ENCODE measurements at places on chromosomes 1 and 21.

- no peak for DNase-seq
Measured at GRCh38 chr1:9180111-9180819, 51.4 kb upstream of the GPR157 start.

DNA sequence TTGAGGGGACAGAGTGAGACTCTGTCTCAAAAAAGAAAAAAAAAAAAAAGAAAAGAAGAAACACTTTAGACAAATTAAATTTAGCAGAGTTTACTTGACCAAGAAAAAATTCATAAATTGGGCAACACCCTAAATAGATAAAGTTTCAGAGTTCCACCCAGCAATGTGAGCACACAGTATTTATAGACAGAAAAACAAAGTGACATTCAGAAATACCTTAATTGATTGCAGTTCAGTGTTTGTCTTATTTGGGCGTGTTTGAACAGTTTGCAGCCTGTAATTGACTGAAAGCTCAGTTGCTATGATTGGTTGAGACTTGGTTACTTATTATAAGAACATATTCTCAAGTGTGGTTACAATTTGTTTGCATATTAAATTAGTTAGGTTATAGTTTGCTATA, 603.5 kb upstream of the NEGR1 start:
- DNase-seq = no peak

DNA sequence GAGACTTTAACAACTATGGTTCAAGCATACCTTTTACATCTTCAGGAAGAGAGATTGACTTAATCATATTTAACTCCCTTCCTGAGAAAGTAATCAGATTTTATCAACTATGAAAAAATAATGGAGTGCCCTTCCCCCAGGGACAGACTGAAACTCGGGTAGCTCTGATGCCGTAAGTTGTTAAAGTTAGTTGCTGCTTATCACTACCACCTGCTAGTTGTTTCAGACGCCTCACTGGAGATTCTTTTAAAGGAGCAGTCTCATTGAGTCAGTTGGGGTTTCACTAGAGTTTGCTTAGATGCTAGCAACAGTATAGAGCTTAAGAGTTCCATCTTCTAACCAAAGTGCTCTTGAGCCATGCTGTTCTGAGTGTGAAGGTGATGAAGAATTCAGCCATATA, 17.0 kb upstream of the TRAF5 start:
- no peak for DNase-seq

DNA sequence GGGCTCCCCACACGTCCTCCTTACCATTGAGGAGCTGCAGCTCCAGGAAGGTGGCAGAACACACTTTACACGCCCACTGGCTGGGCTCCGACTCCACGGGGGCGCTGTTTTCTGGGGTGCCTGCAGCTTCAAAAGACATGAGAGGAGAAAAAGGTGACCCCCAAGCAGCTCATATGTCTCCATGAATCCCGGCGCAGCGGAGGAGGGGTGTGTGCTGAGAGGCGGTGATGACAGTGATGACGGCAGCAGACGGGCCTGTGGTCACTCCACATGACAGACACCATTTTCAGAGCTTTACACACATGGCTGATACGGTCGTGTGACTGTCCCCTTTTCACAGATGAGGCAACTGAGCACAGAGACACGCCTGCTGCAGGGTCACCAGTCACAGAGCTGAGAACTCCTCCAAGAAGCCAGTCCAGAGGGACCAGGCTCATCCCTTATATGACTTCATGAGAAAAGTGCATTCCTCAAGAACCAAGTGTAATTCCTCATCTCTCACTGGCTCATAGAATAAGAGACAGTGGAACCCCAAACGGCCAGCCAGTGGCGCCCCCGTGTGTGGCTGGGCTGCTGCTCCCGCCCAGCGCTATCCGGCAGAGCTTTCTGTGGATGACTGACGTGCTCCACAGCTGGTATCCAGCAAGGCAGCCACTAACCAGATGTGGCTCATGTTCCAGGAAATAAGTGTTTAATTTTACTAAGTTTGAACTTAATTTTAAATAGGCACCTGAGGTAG, 31.9 kb downstream of the PRDM15 start:
- no peak for DNase-seq

- no peak for DNase-seq
Measured at GRCh38 chr1:147634645-147635044, 35.7 kb downstream of the ACP6 start.

- DNase-seq = no peak
Measured at GRCh38 chr1:236645016-236645680, 40.8 kb upstream of the HEATR1 start.

GRCh38 chr1:114314576-114314975, 160.9 kb upstream of the SYT6 start:
- no peak for DNase-seq

GRCh38 chr1:150841626-150842025, 33.6 kb upstream of the CTSK start:
- DNase-seq = no peak

- DNase-seq = no peak
Measured at GRCh38 chr1:12485231-12486058, 132.6 kb downstream of the DHRS3 start.

DNA sequence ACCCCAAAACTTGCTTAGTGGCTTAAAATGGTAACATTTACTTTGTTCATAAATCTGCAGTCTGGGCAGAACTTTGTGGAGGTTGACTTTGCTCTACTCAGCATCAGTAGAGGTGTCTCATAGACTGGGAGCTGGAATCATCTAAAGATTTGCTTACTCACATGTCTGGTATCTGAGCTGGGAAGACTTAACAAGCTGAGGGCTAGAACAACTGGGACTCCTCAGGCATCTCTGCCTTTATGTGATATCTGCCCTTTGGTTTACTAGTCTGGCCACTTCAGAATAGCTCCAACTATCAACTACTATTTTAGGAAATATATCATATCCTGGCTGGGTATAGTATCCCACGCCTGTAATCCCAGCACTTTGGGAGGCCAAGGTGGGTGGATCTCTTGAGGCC, 82.5 kb downstream of the C4BPA start:
- no peak for DNase-seq

GRCh38 chr1:22096036-22096435, 43.5 kb downstream of the CDC42 start:
- no peak for DNase-seq

- no peak for DNase-seq
Measured at GRCh38 chr1:98981917-98982513, 22.6 kb downstream of the PLPPR5 start.

- DNase-seq = no peak
Measured at GRCh38 chr21:42556476-42556875, 42.8 kb downstream of the SLC37A1 start.

DNA sequence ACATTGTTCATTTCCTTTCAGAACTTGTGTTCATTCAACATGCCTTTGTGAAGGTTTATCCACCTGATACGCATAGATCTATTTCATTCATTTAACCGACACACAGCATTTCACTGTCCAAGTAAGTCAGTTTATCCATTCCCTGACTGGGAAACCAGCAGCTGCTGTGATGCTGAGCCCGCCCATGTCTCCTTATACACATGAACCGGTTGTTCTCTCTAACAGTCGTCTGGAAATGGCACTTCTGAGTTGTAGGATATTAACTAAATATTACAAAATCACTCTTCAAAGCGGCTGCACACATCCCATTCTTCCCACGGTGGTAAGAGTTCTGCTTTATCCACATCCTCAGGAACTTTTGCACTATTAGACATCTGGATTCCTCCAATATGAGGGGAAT, 71.1 kb downstream of the NPHP4 start:
- DNase-seq = no peak

DNA sequence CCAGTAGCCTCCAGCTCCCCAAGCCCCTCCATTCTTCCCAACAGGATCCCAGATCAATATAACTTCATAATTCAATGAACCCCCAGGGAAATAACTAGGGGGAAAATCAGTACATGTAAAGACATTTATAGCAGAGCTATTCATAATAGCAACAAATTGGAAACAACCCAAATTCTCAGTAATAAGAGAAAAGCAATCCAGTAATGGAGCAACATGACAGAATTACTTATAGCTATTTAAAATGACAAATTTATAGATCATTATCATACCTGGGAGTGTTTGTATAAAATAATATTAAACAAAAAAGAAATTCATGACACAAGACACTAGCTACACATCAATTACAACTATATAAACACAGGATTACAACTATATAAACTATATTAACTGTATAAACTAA, 20.2 kb downstream of the PLEKHA6 start:
- no peak for DNase-seq

DNA sequence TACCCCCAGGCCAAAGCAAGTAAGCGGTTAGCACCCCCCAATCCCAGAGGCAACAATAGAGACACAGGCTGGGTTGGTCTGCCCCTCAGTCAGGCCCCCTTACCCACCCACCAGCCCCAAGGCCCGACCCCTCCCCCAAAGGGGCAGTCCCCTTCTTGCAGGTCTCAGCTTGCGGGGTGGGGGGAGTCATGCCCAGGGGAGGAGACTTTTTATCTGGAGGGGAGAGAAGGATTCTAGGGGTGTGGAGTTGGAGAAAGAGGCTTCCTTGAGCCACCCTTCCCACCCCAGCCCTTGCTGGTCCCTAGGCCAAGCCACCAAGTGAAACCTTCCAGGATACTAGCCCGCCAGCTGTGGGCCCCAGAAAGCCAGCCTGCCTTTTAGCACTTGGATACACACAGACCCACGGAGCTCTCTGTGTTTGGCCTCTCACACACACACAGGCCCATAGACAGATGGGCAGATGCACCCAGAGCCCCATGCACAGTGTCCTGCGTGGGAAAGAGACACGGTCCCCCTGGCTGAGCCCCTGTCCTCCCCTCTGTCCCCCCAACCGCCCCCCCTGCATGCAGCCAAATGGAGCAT, 7.1 kb downstream of the TMEM54 start:
- DNase-seq = no peak

GRCh38 chr1:23533246-23534023, 2.4 kb upstream of the E2F2 start:
- DNase-seq = no peak

GRCh38 chr1:53342735-53343470, 15.0 kb upstream of the LRP8 start:
- no peak for DNase-seq

GRCh38 chr1:71343686-71344416, 263.0 kb upstream of the ZRANB2 start:
- no peak for DNase-seq

DNA sequence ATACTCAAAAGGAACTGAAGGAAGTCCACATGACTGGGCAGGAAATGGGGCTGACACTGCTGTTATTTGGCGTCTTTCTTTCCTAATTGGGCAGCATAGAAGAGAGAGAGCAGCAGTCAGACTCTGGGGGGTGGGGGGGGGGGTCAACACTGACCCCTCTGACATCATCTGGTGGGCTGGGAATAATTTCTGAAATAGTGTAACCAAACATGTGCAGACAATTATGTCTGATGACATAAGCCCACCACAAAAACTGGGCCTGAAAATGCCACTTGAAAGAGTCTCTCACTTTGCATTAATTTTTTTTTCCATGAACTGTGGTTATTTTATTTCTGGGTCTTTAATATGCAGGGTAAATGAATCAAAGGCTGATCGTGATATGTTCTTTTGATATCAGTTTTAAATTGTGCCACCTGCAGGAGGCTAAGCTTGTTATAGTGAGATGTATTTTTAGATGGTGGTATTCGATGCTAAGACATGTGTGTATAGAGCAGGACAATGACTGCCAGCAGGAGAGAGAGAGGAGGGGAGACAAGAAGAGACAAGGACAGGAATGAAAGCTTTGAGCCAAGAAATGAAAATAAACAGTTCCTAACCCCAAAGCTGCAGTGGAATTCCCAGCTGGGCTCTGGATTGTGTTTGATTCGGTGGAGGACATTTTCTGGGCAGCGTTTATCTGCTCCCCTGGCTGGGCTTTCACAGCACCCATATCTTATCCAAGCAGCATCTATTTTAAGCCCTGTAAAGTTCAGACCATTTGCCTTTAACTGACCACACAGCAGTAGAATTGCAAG, 264.7 kb downstream of the PBX1 start:
- DNase-seq = no peak

- no peak for DNase-seq
Measured at GRCh38 chr1:183370399-183371058, 47.7 kb downstream of the NMNAT2 start.

DNA sequence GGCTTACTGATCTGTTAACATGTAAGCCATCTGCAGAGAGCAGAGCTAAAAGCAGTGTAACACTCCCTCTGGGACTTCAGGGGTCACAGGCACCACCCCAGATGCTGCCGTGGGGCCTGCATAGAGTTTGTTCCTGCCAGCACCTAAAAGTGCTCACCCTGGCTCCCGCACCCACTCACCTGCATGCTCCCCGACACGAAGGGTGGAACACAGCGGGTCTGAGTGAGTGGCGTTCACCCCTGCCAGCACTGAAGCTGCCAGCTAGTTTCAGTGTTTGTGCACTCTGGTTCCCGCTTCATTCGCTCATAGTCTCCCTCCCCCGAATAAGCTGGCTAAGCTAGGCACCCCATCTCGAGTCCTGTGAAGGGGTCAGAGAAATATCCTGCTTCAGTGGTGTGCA, 1681.0 kb downstream of the NCAM2 start:
- DNase-seq = no peak

Data from GM18507 (cell line).